ENCODE measurements at places on chromosomes 11 and 22.

DNA sequence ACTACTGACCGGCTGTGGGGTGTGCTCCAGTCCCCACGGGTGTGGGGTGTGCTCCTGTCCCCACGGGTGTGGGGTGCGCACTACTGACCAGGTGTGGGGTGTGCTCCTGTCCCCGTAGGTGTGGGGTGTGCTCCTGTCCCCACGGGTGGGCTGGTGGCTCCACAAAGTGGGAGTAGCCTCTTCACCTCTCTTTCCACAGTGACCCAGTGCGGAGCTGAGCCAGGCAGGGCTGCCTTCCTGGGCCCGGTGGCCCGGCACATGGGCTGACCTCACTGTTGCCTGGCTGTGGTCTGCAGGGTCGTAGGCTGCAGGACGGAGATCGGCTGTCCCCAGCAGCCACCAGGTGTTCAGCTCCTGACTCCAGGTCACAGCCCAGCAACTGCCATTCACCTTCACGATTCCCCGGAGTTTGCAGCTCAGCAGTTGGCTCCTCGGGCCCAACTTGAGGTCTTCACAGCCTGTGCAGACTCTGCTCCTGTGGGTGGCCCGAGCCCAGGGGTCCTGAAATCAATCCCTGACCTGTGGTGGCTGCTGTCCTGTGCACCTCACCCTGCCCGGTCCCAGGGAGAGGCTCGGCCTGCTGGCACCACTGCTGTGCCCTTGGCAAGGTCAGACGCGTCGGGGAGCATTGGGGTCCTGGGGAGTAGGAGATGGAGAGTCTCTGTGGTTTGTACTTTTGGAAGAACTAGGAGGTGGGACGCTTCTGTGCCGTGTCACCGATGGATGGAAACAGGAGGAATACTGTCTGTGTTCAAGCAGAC, 414.3 kb downstream of the TBC1D22A start:
- ATAC-seq = no peak

- no peak for ATAC-seq
Observed at GRCh38 chr11:62708793-62709192, 1.3 kb downstream of the GNG3 start.

DNA sequence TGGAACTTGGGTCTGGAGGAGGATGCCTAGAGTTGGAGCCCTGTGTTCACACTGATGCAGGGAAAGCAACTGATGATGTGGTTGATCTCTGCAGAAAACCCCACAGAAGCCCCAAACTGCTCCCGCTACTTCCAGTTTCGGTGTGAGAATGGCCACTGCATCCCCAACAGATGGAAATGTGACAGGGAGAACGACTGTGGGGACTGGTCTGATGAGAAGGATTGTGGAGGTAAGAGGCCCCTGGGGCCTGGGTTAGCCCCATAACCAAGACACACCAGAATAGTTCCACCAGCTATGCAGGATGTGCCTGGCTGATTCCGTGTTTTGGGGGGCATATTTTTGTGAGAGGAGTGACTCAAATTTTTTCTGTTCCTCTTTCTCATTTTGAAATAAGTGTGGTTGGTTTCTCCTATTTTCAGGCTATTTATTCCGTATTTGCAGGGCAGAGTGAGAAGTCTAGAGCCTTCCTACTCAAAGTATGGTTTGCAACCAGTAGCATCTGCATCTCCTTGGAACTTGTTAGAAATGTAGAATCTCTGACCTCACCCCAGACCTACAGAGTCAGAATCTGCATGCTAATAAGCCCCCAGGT, 137.3 kb upstream of the SORL1-AS1 start:
- no peak for ATAC-seq

DNA sequence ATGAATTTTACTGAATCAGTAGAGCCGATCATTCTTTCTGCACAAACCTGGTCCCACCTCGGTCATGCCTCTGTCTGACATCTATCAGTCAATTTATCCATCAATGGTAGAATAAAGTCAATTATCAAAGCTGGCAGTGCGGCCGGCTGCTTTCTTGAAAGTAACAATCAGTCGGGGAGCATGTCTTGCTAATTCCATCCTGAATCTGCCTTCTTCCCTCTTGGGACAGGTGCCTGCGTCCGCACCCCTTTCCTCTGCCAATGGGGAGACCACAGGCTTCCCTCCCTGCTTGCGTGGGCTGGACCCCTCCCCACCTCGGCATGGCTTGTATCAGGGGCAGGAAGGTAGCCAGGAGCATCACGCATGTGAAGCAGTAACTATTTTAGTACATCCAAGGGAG, 962.9 kb downstream of the BRD1 start:
- no peak for ATAC-seq

DNA sequence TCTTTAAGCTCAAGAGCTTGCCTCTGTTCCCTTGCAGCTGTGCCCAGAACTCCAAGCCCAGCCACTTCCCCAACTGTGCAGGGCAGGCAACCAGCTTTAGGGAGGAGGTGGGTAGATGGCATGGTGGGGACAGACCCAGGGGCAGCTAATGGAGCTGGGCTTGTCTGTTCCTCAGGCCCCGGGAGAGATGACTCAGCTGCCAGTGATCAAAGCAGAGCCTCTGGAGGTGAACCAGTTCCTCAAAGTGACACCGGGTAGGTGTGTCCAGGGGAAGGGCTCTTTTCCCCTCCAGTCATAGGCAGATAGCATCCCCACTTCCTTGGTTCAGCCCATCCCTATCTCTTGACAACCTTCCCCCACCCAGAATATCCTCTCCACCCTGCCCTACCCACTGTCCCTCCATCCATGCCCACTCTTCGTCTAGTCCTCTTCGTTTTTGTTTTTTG, 32.4 kb downstream of the CREB3L1 start:
- no peak for ATAC-seq

- ATAC-seq = no peak
Observed at GRCh38 chr22:50526834-50527801, 1.7 kb upstream of the SCO2 start.

GRCh38 chr11:120608760-120609211, 97.2 kb downstream of the GRIK4 start:
- peak; percentile 76 for ATAC-seq

- no peak for ATAC-seq
Observed at GRCh38 chr11:70477609-70478008, 79.3 kb downstream of the CTTN start.

- no peak for ATAC-seq
Observed at GRCh38 chr22:44074337-44074984, 50.4 kb downstream of the PARVB start.

- no peak for ATAC-seq
Observed at GRCh38 chr22:18104566-18104965, 6.0 kb upstream of the TUBA8 start.

- ATAC-seq = peak; percentile 54
Observed at GRCh38 chr22:32545801-32546200, 71.2 kb downstream of the FBXO7 start.

DNA sequence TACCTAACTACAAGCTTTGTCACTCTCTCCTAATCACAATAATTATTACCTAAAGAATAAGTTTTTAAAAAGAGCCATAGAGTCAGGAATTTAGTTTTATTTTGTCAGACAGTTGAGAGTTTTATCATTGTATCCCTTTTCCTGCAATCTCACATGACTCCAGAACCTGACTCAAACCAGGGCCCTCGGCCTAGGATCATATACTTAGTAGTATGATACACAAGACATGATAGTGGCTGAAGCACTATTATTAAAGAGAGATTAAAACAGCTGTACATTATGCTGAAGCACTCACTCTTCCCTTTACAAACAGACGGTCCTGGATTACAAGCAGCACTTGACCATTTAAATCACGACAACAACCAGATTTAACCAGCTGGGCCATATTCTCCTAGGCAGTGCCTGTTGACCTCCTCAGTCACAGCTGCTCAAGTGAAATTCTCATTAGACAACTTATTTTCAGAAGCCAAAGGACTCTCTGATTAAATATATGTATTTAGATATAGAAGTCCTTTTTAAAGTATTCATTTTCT, 44.0 kb downstream of the SOX6 start:
- ATAC-seq = no peak

GRCh38 chr11:77047007-77047927, 13.1 kb downstream of the B3GNT6 start:
- ATAC-seq = peak; percentile 90

DNA sequence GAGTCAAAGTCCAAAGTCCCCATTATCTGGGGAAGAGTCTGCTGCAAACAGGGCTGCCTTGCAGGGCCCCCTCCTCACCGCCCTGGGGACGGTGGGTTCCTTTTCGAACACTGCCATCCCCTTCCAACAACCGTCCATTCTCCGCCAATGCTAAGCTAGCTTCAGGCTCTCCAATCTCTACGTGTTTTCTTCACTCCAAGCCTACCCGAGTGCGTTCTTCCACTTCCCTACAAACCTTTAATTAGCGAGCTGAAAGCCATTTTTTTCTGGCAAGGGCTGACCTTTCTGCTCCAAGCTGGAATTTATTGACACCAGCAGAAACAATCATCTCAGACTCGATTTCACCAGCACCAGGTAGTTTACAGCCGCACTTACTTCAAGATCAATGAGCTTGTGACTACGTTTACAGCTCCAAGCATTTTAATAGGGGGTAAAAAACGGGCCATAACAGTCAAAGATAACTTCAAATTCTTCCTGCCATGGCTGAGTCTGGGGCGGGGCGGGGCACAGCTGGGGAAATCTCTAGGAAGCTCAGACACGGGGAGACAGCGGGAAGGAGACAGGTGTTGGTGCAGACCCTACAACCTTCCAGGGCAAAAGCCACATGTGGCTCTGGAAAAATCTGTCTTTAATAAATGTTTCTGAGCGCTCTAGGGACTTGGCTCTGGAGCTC, 82.2 kb downstream of the PHF21B start:
- ATAC-seq = no peak

DNA sequence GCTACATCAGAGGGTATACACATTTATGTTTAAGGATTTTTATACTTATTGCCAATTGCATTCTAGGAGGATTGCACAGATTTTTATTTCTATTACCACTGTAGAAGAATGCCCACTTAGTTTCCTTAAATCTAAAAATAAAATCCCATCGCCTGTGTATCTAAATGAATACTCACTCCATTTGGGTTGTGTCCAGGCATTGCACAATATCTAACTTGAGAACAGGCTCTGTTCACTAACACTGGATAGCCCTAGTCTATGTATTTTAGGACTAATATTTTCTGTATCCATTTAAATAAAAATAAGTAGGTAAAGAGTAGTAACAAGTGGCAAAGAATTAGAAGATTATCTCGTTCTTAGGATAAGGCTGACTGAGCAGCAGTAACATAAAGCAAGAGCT, 4.1 kb downstream of the C11orf52 start:
- ATAC-seq = peak; percentile 39

GRCh38 chr22:45673482-45674175, 2.0 kb downstream of the ATXN10 start:
- ATAC-seq = no peak

DNA sequence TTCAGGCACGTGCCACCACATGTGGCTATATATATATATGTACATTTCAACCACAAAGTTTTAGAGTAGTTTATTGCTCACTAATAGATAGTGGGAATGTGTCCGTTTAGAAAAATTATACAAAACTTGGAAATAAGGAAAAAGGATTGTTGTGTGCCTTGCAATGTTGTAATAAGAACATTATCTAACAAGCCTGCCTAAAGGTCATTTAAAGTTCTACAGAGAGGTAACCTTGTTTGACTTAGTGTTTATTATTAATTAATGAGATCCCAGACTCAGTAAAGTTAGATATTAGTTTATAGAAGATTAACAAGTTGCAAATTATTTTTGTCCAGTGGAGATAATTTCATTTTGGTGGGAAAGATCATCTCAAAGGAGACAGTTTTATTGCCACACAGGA, 5.5 kb upstream of the PATL1 start:
- ATAC-seq = no peak

- no peak for ATAC-seq
Observed at GRCh38 chr11:65505466-65506289, 6.8 kb downstream of the MALAT1 start.

- ATAC-seq = no peak
Observed at GRCh38 chr11:105911454-105911853, 110.6 kb downstream of the MSANTD4 start.

GRCh38 chr11:96197801-96198701, 144.9 kb downstream of the MAML2 start:
- no peak for ATAC-seq
